GM03348 (cell line): ENCODE measurements at places on chromosomes 16 and 17.
A peak's percentile ranks its signal among the peaks of the same experiment; 100 is the strongest.

DNA sequence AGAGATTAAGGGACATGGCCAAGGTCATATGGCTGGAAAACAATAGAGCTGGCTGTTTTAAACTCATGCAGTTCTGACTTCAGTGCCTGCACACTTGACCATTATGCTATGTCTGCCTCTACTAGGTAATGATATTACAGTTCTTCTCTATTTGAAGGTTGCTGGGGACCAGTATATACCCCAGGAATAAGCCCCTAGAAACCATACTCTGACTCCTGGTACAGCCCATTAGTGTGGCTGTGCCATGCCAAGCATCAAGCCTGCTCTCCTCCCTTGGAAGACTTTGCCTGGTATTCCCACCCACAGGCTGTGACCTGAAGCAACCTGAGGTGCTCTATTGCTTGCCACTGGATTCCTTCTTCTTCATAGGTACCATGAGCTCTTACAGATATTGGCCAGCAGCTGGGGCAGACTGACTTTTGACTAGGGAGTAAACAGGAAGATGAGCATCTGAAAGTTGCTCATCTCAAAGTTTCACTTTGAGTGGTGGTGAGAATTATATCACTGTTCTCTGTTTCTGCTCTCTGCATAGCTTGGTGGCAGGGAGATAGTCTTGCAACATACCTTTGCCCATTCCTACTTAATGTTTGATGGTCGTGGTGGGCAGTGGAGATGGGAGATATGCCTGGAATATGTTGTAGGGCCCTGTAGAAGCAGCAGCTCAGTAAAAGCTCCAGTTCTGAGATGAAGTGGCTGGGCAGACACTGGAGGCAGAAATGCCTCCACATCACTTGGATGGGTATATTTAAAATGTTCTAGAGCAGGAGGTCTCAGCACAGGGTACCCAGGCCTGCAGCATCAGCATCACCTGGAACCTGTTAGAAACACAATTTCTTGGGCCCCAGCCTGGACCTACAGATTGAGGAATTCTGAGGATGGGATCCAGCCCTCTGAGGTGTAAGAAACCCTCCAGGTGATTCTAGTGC, 274.7 kb downstream of the HS3ST4 start:
- DNase-seq: no peak

- DNase-seq: no peak
These were observed 10.6 kb upstream of the RHBDF2 start for GRCh38 chr17:76511668-76512365.

DNA sequence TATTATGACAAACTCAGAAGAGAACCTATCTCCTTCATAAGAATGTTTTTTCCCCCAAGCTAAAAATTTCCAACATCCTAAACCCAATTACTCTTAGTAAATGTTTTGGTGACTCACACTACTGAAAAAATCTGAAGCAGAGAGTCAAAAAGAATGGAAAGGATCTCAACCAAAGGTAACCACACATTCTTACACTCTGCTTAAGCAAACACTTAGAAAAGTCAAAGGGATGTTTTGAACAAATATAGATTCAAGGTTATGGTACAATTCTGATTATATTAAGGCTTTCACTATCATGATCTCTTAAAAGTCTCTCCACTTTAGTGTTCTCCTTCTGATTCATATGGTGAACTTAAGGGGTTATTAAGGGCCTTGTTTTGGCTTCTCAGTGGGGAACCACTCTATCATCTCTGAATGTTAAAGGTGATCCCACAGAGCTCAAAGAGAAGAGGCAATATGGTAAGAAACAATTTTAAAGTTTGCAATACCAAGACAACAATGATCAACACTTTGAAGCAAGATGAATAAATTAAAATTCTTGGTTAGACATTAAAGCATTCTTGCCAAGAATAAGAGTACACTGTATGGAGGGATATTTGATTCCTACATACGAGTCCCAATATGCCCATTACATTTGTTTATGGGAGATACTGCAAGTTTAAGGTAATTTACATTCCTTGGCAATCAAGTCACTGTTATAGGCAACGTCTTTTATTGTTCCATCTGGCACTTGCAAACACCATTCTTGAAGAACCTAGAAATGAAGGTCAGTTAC, 69.2 kb downstream of the CDC27 start:
- DNase-seq: peak; percentile 60

GRCh38 chr17:43737722-43738121, 20.9 kb downstream of the SOST start:
- no peak for DNase-seq

DNA sequence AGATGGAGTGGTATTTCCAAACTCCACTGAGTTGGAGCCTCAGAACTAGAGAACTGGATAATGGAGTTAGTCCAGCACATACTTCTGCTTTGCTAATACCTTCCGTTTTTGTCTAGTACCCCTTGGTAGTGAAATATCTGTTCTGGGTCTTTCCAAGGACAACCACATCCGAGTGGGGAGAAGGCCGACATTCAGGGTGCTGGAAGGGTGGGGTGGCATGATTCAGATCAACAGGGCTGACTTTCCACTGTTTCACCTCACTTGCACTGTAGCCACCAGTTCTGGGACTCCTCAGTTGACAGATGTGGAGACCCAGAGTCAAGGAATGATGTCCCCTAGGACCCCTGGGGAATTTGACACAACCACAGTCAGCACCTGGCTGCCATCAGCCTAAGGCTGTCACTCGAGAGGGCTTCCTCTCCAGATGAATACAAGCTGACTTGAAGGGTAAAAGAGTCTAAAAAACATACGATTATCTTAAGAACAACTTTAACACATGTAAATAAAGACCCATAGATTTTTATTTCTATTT, 84.8 kb upstream of the HNF1B start:
- DNase-seq: no peak

DNA sequence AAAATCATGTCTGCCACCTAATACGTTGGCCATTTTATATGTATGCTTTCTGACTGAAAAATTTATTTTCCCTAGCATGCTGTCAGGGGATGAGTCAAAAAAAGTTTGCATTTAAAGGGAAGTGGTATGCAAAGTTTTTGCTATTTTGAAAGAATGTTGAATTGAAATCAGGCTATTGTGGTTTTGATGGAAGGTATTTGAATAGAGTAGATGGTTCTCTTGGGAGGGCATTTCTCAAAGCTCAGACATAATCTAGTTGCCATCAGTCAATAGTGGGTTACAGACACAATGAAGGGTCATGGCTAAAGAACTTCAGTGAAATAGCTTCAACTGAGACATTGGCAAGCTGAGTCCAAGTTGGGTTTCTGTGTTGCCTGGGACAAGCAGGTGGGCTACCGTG, 102.4 kb downstream of the MAP2K6 start:
- no peak for DNase-seq

- peak; percentile 88 for DNase-seq
These were observed 25.5 kb upstream of the ALKBH5 start for GRCh38 chr17:18158022-18158600.

DNA sequence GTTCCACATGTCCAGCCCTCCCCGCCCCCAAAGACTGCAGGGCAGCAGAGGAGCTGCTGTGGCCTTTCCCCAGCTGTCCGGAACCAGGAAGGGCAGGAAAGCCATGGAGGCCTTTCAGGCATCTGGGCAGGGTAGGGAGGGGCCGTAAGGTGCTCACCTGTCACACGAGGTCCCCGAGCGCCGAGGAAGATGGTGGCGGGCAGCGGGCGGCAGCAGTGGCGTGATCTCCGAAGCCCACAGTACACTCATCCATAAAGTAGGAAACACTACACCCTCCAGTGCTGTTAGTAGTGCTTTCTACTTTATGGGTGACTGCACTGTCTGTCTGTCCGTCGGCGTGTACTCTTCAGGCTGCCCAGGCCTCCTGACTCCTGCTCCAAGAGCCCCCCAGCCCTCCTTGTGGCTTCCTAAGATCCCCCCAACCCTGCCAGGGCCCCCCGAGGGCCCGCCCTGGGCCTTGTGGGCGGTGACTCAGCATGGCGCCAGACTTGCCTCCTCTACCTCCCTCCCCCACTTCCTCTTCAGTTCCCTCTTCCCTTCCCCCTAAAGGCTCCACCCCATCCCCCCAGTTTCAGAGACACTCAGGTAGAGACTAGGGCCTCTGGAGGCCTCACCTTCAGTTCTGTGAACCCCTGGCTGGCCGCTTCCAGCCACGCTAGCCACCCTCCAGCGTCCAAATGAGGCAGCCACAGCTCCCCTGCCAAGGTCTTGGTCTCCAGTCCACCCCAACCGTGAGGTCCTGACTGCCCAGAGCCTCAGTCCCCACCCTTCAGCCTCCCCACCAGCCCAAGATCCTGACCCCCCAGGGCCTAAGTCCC, 2.6 kb upstream of the TSPOAP1 start:
- DNase-seq: no peak

DNA sequence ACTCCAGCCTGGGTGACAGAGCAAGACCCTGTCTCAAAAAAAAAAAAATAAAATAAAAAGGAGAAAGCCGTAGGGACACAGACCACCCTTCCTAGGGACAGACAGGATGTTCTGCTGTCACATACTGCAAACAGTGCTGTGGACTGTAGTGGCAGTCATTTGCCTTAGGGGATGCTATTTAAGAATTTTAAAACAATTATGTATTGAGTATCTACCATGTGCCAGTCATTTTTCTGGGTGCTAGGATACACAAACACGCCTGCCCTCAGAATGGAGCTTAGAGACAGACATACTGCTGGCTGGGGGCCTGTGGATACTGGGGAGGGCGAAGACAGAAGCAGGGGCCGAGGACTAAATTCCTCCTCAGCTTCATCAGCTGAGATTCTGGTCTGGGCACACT, 45.5 kb downstream of the MRC2 start:
- no peak for DNase-seq

- DNase-seq: peak; percentile 41
These were observed 43.6 kb downstream of the TBC1D16 start for GRCh38 chr17:79991924-79992648.

GRCh38 chr16:73558219-73558618, 510.3 kb upstream of the ZFHX3 start:
- no peak for DNase-seq

GRCh38 chr16:80433623-80434022, 107.2 kb upstream of the DYNLRB2 start:
- no peak for DNase-seq

DNA sequence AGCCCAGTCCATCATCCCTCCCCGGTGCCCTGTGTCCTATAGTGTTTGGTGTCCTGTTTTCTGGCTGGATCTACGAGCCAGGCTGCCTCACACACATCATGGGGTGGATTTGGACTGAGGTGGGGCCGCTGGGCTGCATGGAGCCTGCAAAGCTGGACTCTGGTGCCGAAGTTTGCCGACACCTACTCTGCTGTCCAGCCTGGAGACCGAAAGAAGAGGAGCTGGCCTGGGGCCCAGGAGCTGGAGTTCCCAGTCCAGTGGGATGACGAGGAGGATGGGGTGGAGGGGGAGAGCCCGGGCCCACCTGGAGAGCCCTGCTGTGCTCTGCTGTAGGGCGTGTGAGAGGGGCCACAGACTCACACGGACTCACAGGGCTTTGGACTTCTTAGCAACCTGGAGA, 40.3 kb upstream of the ENPP7 start:
- no peak for DNase-seq

DNA sequence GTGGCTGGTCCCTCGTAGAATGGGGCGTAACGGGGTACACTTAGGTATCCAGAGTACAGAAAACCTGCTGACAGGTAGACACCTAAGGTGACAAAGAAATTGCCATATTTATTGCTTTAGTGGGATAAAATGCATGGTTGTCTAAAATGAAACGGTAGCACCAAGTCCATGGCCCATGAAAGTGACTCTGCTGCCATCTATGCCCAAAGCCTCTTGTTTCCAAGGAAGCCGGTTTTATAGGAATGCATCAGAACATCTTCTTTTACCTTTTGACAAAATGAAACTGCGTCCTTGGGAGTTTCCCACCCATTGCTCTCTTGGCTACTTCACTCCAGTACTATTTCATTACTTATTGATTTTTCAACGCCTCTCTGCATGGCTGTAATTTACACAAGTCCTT, 151.3 kb upstream of the ZFHX3 start:
- DNase-seq: no peak

DNA sequence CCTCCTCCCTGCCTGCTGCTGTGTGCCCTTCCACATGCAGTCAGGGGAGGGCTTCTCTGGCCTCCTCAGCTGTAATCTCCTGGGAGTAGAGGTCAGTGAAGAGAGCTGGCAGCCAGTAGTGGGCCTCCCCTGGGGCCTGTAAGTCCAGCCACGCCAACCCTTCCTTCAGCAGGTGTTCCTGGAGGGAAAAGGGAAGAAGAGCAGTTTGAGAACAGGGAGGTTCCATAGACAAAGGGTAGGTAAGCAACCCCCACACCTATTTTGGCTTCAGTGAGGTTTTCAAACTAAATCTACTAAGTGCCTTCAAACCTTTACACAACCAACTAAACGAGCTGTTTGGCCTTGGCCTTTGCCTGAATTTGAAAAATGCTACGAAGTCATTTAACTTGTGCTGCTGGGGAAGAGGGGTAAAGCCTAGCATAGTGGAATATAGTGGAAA, 14.2 kb downstream of the SNF8 start:
- no peak for DNase-seq

GRCh38 chr17:15409721-15410250, 57.6 kb downstream of the CDRT4 start:
- peak; percentile 88 for DNase-seq

DNA sequence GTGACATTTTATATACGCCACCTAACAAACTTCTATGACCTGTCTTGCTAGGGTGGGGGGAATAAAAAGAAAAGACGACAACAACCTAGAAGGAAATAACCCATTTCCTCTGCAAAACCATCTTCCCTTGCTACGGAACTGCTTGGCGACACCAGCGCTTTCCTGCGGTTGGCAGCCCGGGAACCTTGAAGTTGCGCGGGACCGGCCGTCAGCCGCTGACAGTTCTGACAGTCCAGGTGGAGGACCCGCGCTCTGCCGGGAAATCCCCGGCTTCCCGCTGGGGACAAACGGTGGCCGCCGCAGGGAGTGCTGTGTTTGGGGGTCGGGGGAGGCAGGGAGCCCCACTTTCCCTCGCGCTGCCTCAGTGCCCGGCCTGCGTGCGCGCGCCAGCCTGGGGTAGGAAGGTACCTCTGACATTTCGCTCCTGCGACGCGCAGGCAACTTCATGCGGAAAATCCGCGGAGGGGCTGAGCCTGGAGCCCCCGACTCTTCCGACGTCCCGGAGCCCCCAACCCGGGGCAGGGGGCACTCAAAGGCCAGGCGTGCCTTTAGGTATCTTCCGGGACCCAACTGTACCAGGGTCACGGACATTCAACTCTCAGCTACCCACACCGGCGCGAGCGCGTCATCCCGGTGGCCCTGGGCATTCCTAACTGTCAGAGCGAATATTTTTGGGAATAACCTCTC, 516 bp downstream of the SLC16A6 start:
- no peak for DNase-seq

GRCh38 chr16:9061358-9061813, 30.1 kb upstream of the HAPSTR1 start:
- no peak for DNase-seq

- peak; percentile 55 for DNase-seq
These were observed 112.0 kb upstream of the SMURF2 start for GRCh38 chr17:64773836-64774761.

- DNase-seq: no peak
These were observed 75.4 kb downstream of the LITAF start for GRCh38 chr16:11511328-11511727.

GRCh38 chr16:68426347-68426652, 22.0 kb downstream of the SMPD3 start:
- DNase-seq: peak; percentile 29
